CD4-positive, alpha-beta T cell treated with Interleukin-12 subunit alpha and Interleukin-12 subunit beta, for 1 hour (primary cell): ENCODE measurements at places on chromosomes 2 and 18.

DNA sequence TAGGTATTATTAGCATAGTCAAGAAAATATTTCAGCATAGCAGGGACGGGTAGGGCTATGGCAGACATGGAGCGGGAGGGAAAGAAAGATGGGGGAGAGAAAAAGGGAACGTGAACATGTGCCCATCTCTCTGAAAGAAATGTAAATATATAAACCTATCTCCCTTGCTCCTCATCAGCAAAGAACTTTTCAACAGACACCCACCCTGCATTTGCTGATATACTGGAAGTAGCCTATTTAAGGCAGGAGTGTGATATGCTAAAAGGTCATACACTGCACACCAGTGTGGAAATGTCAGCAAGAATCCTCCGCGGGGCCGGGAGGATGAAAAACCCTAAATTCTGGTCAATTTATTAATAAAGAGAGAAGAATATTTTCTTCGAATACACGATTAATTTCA lies 1.7 kb downstream of the MBOAT2 start:
- DNase-seq = no peak

GRCh38 chr2:14978845-14979244 lies 346.3 kb downstream of the LRATD1 start:
- no peak for DNase-seq

- no peak for DNase-seq
Observed at GRCh38 chr2:71306762-71307161, 24.8 kb upstream of the ZNF638 start.

- no peak for DNase-seq
Observed at GRCh38 chr2:72027426-72028161, 120.1 kb downstream of the CYP26B1 start.

DNA sequence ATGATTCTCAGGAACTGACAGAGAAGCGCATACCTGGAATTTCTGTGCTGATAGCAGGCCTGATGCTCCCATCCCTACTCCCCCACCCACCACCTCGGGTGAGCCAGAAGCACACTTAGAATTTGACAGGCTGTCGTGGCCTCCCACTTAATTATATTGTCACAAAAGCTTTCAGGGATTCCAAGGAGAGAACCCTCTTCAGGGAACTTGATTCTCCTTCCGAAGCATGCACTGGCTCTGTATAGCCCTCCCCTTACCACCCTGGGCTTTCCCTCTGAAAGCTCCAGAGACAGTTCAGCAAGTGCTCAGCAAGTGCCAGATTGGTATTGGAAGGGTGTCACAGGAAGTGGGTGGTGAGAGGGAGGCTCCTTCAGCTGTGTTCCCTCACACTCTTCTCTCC lies 252.5 kb upstream of the SIX2 start:
- no peak for DNase-seq

DNA sequence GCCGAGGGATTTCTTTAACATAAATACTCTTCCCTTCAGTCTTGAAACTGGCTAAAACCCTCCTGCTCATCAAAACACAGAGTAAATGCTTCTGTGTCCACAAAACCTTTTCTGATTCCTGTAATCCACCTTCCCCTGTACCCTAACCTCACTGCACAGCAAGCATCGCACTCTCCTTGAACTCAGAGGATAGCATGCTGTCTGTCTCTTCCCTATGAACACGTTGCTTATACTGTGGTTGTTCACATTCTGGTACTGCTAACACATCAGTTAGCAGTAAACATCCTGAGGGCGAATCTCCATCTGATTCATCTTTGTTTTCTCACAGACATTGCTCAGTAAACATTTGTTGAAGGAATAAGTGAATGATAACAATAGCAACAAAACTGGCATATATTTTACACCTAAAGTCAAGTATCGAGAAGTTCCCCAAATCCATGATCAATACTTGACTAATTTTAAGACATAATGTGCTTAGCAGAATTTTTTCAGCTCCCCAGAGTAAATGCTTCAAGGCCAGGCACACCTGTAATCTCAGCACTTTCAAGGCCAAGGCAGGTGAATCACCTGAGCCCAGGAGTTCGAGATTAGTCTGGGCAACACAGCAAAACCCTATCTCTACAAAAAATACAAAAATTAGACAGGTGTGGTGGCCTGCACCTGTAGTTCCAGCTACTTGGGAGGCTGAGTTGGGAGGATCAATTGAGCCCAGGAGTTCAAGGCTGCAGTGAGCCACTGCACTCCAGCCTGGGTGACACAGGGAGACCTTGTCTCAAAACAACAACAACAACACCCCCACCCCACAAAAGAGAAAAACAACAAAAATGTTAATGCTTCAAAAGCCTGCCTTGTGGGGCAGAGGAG lies 45.6 kb upstream of the LPIN2 start:
- DNase-seq = peak; percentile 60

GRCh38 chr2:237700512-237701032 lies 73.2 kb downstream of the LRRFIP1 start:
- peak; percentile 80 for DNase-seq

DNA sequence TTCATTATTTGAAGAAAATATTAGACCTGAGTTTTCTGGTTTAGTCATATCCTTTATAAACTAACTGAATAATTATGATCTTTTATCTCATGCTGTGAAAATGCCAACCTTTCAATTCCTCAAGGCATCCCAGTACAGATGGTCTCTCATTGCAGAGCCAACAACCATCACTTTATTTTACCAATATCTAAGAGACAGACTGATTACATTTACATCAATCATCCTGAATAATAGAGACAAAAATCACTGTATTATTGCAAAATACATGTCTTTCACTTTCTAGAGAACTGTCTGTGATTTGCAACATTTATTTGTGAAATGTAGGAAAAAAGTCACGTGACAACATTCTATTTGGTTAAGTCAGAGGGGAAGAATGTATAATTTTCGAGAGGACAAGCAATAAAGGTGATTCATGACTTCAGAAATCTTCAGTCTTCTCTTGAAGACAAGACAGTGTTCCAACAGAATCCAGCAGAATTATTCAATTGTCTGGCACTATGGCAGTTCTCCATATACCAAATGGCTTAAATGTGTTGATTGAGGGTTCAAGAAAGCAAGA lies 503.6 kb upstream of the SYT4 start:
- no peak for DNase-seq
